ENCODE measurements at places on chromosomes 4 and X.
A peak's percentile ranks its signal among the peaks of the same experiment; 100 is the strongest.

GRCh38 chr4:8648296-8648695, 55.7 kb downstream of the CPZ start:
- DNase-seq: no peak

DNA sequence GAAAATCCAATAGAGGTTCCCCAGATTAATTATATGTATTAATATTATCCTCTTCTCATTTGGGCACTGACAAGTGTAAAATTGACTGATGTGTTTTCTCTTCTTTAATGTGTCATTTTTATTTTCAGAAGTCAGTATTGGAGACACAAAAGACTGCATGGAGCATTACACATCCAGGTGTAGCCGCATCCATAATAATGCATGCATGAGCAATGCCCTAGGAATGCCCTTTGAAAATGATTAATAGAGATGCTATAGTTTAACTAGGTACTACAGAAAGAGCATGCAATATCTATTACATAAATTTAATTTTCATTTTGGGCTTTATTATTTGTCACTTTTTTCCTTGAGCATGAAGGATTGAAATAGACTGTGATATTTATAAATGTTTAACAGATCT, 509.9 kb downstream of the SPOCK3 start:
- DNase-seq: no peak

DNA sequence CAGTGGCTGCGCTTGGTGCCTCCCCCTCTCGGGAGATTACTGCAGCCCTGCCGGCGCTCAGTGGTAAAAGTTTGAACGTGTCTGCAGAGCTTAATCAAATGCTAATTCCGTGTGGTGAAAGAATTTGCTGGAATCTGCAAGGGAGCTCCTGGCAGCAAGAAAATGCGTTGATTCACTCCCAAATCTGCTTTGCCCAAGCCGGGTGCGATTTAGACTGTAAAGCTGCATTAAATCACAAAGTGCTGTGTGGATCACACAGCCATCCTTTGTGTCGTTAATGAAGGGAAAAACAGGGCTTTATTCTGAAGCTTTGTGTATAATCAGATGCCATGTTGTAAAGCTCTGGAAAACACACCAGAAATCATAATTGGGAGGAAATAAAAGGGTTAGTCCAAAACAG, 444.1 kb downstream of the BCOR start:
- DNase-seq: no peak

DNA sequence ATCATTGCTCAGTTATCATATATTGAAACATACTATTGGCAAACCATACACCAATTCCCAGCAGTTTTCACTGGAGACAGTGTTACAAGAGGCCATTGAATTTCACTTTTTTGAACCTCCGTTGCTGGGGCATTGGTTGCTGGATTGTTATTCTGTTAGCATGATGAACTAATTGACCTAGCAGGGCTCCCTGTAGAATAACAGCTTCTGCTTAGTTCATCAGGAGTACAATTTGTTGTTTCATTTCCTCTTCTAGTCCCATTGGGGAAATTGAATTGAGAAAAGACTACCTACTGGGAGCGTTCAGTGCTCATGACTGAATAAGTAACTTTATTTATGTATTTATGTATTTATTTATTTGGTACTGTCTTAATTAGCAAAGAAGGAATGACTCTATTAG, 151.6 kb downstream of the SLIT2 start:
- peak; percentile 4 for DNase-seq

DNA sequence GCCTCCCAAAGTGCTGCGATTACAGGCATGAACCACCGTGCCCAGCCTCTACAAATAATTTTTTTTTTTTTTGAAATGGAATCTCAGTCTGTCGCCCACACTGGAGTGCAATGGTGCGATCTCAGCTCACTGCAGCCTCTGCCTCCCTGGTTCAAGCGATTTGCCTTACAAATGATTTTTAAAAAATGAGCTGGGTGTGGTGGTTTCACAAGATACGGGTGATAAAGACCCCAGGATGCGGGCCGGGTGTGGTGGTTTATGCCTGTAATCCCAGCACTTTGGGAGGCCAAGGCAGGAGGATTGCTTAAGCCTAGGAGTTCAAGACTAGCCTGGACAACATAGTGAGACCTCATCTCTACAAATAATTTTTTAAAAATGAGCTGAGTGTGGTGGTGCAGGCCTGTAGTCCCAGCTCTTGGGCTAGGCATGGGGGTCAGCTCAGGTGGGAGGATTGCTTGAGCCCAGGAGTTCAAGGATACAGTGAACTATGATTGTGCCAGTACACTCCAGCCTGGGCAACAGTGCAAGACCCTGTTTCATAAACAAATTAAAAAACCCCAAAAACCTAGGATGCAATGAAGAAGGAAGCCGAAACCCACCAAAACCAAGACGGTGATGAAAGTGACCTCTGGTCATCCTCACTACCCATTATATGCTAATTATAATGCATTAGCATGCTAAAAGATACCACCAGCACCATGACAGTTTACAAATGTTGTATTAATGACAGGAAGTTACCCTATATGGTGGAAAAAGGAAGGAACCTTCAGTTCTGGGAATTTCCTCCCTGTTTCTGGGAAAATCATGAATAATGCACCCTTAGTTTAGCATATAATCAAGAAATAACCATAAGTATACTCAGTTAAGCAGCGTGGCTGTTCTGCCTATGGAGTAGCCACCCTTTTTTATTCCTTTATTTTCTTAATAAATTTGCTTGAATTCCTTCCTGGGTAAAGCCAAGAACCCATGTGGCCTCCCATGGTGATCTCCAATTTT, 27.7 kb downstream of the PDGFRA start:
- DNase-seq: peak; percentile 29

DNA sequence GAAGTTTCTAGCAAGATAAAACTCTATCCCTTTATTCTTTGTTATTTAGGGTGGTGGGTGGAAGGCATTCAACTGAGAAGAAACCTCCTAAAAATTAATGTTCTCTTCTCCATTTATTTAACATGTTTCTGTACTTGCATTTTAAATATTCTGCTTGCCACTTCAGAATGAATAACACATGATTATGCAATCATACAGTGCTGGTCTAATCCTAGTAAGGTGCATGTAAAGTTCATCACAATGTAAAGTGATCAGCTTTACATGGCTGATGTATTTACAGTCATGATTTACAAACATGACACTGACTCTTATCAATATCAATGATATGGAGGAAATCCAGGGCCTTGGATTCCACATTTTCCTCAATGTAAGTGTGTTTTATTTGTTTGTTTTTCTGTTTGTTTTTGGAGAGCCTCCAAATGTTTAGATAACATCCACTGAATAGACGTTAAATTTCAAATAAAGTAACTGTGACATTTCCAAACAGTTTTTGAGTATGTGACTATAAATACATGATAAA, 342.1 kb upstream of the CTSO start:
- DNase-seq: no peak

GRCh38 chr4:103364083-103364482, 165.9 kb upstream of the CENPE start:
- DNase-seq: no peak

- DNase-seq: no peak
Observed at GRCh38 chrX:106437407-106437806, 174.4 kb upstream of the RADX start.

DNA sequence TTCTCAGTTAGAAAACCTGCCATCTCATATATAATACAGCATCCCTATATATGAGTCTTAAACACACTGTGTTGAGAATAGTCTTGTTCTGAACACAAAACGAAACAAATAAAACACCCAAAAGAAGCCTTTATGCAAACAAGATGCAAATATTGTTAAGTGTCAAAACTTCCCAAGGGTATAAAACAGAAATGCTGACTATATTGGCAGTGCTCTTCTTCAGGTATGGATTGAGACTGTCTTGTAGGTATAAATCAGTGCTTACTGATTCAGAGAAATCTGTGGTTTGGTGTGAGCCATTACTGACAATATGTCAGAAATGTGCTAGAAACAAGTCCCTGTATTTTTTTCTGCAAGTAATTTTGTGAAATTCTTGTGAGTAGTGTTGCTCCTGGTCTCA, 82.8 kb upstream of the CTSO start:
- DNase-seq: no peak

DNA sequence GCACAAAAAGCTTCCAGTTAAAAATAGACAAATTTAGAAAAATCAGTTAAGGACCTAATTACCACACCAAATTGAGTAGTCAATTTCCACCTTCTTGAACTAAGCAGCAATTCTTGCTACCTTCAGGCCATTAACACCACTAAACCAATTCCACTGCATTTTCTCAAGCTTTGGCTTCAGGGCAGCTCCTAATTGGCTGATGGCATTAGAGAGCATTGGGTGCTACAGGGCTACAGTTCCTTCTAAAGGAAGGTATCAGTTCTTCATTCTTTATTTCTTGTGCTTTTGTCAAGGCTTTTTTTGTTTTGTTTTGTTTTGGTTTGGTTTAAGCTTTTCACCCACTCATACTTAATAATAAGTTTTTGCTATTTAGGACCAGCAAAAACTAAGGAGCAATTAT, 90.2 kb upstream of the FAM241A start:
- no peak for DNase-seq

DNA sequence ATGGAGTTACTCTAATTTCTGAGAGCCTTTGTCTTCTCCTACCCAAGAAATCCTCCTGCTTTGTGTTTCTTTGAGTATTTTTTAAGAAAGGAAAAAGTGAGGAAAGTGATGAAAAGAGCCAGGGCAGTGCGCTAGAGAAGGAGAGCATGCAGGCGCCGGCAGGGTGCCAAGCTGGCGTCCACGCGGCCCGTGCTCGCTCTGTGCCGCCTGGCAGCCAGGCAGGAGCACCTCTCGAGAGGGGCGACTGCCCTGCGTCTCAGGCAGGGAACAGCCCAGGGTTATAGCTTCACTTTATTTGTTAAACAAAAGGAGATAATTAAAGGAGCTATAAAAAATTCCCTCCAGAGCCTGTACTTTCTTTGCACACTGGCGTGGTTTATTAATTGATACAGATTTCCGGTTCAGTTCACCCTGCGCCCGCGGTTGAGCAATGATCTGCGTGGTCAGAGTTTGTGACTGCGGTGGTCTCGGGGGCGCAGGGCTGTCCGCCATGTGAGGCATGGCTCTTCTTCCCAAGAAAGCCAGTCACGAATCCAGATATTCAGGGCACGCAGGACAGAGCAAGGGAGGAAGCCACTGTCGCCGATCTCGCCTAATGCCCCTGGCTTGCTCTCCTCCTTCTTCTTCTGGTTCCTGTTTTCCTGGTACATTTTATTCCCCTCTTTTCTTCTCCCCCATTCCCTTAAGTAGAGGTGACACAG, 110.8 kb upstream of the PAQR3 start:
- no peak for DNase-seq

- no peak for DNase-seq
Observed at GRCh38 chr4:13483136-13483767, 888 bp downstream of the RAB28 start.

DNA sequence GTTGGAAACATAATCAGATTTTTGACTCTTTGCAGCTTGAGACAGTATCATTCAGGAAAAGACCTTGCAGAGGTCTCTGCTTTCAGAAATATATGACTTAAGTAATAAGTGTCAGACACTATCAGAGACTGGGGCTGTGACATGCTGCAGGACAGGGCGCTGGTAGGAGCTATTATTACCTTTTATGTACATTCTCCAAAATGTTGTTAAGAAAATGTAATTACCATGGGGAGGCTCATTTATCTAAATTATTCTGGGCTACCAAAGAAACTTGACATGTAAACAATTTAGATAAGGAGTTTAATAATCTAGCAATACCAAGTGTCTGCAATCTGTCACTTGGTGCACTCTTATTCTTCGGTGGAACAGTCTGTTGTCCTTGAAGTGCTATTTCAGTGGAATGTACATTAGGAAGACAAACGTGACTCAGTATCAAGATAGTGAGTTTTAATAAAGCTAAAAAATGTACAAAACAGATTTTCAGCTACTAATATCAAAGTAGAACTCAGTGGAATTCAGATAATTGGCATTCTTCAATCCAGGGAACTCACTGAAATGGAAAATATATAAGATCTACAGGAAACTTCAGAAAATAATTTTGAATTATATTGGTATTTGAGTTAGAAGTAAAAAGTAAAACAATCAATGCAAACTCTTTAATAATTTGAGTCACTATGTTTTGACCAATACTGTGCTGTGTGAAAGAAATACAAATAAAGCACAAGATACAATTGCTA, 214.5 kb downstream of the KCNIP4 start:
- no peak for DNase-seq

DNA sequence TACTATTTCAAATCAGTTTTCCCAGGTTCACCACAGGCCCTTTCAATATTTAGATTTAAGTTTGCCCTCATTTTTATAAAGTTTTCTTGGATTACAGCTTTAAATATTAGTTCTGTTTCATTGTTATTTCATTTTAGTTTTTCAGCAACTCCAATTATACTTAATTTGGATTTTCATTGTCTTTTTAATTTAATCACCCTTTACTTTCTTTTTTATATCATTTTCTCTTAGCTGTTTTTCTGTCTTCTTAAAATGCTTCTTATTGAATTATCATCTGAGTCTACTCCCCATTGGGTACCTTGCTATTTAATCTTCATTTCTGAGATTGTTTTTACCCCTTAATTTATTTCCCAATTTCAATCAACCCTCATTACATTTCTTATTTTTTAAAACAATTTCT, 160.4 kb downstream of the PAPSS1 start:
- no peak for DNase-seq

DNA sequence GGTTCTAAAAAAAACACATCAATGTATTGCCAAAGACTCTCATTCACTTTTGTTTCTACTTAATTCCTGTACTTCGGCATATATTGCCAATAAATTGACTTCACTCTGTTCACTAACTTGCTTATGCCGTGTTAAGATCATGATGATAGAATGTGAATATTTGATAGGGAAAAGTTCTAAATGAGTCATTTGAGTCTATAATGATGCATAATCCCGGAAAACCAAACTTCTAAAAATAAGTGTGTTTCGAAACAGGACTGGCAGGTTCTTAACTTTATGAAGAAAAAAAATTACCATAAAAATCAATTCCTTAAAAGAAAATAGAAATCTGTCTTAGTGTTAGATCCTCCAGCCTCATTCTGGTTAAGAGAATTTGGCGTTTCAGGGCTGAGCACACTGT, 387.5 kb upstream of the FTHL17 start:
- DNase-seq: no peak

- no peak for DNase-seq
Observed at GRCh38 chr4:41465146-41465761, 72.7 kb upstream of the LIMCH1 start.

DNA sequence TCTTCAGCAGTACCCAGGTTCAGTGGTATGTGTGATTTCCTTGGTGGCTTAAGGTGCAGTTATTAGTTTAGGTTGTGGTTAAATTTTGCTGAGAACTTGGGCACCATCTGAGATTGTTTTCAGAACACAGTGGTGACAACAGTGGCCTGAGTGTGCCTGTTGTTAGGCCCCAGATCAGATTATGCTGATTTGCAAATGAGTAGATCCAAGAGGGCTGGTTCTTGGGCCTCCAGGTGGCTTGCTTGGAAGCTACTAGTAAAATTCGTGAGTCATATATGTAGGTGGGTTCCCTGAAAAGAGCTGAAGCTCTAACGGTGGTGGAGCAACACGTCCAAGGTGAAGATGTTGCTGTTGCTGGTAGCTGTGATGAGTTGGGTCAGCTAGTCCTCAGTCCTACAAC, 2619.6 kb downstream of the PCDH7 start:
- no peak for DNase-seq

DNA sequence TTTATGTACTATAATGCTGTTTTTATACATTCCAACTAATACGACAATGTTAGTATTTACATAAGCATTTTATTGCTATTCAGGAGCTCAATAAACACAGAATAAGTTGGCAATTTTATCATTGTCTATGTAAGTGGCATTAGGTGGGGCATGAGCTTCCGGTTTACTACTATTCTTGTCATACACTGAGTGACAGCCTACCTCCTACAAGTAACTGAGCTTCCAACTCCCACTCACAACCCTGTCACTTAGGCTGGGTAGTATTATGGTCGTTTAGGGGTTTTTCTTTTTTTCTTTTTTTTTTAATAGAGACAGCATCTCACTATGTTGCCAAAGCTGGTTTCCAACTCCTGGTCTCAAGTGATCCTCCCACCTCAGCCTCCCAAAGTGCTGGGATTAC, 7.4 kb downstream of the PPID start:
- no peak for DNase-seq
